ENCODE measurements at places on chromosomes 6 and 20.

GRCh38 chr6:163527291-163527690, 112.8 kb downstream of the QKI start:
- no peak for DNase-seq

GRCh38 chr6:109490713-109491112, 7.7 kb upstream of the ZBTB24 start:
- DNase-seq: no peak

GRCh38 chr6:5762561-5762968, 244.2 kb downstream of the NRN1 start:
- no peak for DNase-seq

DNA sequence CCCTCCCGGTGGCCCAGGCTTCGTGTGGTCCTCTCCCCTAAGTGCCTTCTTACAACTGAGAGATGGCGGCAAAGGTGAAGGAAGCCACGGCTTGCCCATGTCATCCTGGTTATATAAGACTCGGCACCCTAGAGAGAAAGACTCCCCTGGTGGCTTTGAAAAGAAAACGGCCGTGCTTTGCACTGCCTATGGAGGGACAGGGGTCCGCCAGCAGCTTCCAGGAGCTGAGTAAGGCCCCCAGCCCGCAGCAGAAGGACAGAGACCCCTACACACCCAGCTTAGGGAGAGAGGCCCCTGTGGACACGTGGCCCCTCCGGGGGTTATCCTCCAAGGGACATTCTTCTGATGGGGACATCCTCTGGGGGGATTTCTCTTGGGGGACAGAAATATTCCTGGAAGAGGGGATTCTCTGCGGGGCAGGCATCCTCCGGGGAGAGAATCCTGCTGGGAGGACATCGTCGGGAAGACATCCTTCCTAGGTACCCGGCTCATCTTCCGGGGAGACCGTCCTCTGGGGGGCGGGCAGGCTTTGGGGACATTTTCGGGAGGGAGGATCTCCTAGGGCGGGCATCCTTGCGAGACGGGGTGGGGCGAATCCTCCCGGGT, 511 bp upstream of the OGFR start:
- DNase-seq: no peak

DNA sequence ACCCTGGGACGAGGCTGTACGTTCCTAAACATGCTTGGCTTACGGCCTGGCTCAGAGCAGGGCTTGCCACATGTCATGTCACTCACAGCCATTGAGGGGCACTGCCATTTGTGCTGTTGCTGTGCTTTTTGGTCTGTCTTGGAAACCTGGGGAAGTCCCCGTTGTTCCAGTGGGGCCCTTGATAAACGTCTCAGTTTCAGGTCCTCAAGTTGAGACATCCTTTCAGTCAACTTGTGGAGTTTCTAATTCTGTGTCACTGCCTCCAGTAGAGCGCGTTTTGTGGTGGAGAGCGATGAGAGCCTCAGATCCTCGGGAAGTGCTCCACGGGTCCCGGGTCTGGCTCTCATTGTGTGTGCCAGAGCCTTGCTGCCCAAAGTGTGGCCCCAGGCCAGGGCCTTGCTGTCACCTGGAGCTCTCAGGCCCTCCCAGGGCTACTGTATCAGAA, 43.0 kb upstream of the CCR6 start:
- no peak for DNase-seq

DNA sequence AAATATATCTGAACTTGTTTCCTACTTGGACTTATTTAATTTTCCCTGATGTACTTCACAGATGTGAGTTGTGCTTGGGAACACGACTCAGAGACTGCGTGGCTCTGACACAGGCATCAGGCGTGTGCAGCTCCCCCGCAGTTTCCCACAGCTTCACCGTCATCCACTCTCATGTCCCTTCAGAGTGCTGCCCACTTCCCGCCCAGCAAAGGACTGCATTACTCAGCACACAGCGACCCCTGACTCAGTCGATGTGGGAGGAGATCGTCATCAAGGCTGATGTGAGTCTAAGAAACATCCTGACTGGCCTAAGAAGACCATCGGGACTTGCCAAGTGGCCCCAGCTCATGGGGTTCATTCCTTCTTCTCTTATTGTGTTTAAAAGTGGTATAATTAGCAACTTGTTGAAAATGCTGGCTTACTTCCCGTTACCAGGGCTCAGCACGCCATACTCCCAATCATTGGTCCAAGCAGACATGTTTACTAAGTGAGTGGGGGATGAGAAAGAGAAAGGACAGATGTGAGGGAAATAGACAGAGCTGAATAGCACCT, 539.4 kb upstream of the JARID2 start:
- DNase-seq: peak; percentile 51

DNA sequence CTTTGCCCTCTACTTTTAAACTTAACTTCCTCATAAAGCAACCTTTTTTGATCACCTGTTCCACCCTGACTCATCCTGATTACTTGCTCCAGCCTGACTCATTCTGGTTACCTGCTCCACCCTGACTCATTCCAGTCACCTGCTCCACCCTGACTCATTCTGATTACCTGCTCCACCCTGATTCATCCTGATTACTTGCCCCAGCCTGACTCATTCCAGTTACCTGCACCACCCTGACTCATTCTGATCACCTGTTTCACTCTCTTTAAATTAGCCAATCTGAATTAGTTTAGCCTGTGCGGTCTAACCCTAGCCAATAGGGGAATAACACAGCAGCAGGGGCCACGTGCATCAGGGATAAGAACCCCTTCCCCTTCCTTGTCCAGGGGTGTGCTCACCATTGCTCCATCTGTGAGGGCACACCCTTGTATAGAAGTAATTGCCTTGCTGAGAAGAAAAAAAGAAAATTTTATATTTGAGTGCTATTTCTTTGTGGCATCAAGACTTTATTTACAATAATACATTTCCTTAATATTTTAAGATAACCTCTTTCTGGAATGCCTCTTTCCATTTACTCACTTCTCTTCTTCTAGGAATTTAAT, 17.9 kb downstream of the HLA-G start:
- DNase-seq: peak; percentile 42

DNA sequence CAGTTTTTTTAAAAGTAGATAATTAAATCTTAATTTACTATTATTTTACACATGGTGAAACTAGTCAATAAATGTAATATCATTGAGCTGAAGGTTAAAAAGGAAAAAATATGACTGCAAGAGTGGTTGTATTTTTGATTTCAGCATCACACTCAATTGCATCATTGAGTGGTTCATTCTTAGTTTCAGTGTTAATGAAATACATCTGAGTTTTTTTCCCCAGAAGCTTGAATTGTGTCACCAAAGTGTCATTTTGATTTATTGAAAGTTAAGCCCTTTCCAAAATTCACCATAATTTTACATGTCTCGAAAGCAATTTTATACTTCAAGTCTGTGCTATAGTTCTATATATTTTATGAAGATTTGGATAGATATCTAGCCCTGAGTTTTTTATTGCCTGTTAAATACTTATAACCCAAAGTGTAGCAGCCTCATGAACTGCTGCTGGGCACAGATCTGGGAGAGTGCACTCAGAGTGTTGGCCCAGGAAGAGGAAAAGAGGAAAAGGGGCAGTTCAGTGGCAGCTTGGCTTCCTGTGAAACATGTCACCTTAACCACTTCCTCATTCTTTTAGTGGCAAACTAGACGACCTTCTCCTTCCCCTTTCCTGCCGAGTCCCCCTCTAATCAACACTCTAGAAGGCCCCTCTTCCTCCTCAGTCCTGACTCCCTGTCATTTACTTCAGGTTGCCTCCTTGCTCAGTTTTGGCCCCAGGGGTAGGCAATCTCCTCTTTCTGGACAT, 140.7 kb downstream of the ESR1 start:
- DNase-seq: no peak

DNA sequence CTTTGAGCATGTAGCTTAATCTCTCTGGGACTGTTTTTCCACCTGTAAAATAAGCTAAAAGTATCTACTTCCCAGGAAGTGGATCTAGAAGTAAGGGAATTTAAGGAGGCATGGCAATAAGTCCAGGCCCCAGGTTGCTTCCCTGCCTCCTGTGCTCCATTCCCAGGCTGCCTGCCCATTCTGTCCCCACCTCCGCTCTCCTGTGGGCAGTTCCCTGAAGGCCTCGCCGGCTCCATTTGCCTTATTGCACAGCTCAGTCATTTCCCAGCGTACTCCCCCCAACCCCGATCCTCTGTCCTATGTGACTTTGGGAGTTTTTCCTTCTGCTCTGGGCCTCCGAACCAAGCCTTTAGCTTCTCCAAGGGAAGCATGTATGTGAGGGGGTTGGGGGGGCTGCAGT, 4.6 kb downstream of the SLC29A1 start:
- no peak for DNase-seq

- DNase-seq: no peak
Observed at GRCh38 chr20:12175538-12175937, 257.8 kb downstream of the BTBD3 start.

- DNase-seq: no peak
Observed at GRCh38 chr20:42097741-42098140, 479.6 kb upstream of the CHD6 start.

DNA sequence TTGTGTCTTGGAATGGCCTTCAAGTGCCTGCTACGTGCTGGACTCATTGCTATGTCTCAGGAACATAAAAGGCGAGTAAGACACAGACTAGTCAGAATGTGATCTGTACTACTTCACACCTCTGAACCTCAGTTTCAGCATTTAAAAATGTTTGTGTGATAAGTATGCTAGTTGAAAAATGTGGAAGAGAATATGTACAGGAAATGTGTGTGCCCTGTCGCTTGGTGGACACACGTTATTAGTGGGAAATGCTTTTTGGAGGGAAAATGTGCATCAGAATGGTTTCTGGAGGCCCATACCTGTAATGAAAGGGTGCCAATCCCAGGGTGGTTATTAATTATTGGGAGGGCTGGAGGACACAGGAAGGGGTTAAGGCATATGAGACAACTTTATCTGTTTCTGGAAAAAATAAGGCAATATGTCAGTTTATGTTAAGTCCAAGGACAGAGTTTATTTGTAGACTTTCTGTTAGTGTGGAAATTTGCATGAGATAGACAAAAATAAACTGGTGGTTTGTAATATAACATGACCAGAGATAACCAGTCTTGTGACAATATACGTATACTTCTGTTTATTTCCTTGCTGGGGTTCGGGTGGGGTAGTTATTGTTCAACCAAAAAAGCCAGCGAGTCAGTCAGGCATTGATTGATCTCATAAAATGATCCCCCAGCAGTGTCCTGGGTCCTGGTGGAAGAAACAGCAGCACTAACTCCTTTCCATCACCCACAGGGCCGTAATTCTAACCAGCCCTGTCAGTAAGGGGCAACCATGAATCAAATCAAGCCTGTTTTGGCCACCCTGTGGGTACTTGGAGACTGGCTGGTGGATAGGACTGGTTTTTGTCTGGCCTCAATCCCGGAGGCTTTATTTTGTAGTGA, 117.9 kb downstream of the JARID2 start:
- DNase-seq: no peak

DNA sequence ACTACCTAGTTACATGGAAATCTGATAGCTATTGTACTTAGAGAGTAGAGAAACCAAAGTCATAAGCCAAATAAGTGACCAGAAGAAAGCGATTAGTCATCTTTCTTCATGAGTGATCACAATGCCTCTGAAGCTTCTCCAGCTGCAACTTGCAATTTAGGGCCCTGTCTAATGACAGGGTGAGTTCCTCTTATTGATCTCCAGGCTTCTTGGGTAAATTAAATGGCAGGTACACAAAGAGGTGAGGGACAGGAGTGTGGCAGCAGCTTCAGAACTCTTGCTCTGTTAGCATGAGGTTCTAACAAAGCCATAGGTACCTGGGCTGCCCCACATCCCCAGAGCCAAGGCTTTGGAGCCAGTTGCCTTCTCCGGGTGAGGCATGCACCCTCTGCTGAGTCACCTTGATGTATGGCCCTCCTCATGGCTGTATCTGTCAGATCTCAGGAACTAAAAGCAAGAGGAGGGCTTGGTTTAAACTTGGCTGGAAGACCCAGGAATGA, 60.8 kb downstream of the PRDM1 start:
- no peak for DNase-seq

DNA sequence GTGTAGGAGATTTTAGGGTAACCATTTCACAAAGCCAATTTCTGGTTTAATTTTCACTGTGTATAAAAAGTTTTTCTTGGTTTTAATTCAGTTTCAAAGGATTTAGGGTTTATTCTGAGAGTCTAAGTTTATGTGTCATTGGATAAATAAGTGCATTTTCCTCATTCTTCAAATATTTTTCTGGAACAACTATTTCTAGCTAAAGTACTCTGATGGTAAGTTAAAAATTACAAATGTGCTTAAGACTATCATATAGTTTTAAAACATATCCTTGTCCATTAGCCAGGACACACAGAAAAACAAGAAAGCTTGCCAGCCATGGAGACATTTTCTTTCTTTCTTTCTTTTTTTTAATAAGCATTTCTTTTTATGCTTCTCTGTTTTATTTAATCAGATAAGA, 333.0 kb downstream of the RFPL4B start:
- no peak for DNase-seq

DNA sequence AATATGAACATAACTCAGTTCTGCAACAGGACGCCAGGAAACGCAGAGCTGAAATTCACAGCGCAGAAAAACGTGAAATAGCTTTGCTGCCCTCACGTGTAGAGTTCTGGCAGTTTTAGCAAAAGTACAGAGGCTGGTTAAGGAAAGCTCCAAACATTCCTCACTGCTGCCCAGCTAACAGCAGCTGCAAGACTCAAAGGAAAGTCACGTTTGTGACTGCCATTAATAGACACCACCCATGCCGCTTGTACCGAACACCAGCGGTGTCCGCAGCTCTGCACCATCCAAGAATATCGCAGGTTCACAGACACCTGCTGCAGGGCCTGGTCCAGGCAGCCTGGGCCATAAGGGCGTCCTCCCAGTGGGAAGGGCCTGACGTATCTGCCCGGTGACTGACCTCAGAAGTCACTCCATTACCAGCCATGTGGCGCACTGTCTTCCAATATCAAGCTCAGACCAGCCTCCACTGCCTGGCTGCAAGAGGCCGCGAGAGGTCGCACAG, 61.4 kb downstream of the WDR27 start:
- DNase-seq: no peak

DNA sequence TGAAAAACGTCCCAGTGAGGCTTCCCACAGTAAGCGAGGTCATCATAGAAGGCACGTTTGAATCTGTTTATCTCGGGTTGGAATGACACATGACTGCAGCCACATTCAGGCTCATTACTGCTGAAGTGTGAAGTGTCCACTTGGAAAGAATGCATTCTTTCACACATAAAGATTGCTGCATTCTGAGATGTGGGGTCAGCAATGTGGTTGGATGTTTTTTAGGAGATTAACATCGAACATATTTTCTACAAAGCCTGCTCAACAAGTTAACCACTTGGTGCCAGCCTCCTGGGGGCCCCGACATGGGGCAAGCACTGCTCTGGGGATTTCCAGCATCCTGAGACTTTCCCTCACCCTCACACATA, 79.9 kb downstream of the BMP6 start:
- DNase-seq: no peak

- no peak for DNase-seq
Observed at GRCh38 chr20:4095639-4096038, 80.3 kb upstream of the RNF24 start.

Data from RWPE1 (cell line).